ENCODE measurements at places on chromosomes 12 and 14.

DNA sequence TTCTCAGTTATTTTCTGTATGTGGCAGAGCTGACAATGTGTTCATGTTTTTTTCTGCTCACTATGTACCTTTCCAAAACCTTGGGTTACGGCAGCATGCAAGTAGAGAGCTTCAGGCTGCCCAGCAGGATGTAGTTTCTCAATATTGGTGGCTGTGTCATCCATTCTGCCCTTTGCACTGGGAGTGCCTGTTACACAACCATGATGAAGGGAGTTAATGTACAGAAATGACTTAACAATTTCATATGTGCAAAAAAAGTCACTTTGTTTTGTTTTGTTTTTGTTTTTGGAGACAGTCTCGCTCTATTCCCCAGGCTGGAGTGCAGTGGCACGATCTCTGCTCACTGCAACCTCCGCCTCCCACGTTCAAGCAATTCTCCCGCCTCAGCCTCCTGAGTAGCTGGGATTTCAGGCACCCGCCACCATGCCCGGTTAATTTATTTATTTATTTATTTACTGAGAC lies 6.1 kb upstream of the CNIH1 start:
- no peak overlapping the region for H3K27ac ChIP-seq
- H3K4me1 ChIP-seq: peaks cover 7% of the 10 kb centered on the region
- DNase-seq: peak; percentile 37
- no peaks in the 10 kb centered on the region for H3K27me3 ChIP-seq
- no peak overlapping the region for H3K4me3 ChIP-seq

DNA sequence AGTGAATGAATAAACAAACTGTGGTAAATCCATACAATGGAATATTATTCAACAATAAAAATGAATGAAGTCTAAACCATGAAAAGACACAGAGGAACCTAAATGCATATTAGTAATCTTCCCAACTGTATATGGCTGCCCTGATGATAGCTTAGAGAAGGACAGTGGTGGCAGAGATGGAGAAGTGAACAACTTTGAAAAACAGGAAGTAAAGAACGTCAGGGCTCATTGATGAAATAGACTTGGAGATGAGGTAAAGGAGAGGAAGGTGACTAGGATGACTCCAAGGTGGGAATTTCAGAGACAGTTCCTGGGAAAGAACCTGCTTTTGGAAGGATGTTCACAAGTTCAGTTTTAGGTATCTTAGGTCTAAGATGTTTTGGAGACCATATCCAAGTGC lies 36.3 kb upstream of the NT5DC3 start:
- no peak overlapping the region for H3K27ac ChIP-seq
- H3K36me3 ChIP-seq: no peaks in the 10 kb centered on the region
- no peak for DNase-seq

GRCh38 chr12:49552014-49552413 lies 13.2 kb downstream of the KCNH3 start:
- H3K27me3 ChIP-seq: peaks cover 2% of the 10 kb centered on the region
- no peaks in the 10 kb centered on the region for H3K36me3 ChIP-seq
- no peak overlapping the region for H3K4me3 ChIP-seq

GRCh38 chr12:27652174-27652763 lies 44.0 kb upstream of the REP15 start:
- H3K27ac ChIP-seq: no peak overlapping the region
- no peak overlapping the region for H3K4me3 ChIP-seq
- peaks cover 20% of the 10 kb centered on the region for H3K36me3 ChIP-seq
- DNase-seq: peak; percentile 92
- no peaks in the 10 kb centered on the region for H3K4me1 ChIP-seq

DNA sequence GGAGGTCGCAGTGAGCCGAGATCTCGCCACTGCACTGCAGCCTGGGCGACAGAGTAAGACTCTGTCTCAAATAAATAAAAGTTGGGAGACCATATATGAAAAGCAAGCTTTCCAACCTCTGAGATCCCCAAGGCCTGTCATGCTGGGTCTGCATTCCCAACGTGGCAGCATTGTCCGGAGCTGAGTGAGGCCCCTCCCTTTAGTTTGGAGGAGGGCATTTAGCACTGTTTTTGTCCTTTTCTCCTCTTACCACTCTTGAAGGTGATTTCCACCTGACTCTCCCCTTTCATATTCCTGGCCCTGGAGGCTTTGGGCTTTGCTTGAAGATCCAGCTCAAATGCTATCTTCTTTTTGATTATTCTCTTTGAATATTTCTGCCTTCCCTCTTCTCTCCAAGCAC lies 3.2 kb downstream of the AACS start:
- DNase-seq: no peak
- H3K4me3 ChIP-seq: no peak overlapping the region
- no peaks in the 10 kb centered on the region for H3K4me1 ChIP-seq
- H3K27me3 ChIP-seq: no peaks in the 10 kb centered on the region
- H3K36me3 ChIP-seq: peaks cover 3% of the 10 kb centered on the region
- no peak overlapping the region for H3K27ac ChIP-seq

GRCh38 chr14:55212634-55213033 lies 21.2 kb upstream of the DLGAP5 start:
- no peak overlapping the region for H3K27ac ChIP-seq
- no peaks in the 10 kb centered on the region for H3K4me1 ChIP-seq
- DNase-seq: no peak
- no peaks in the 10 kb centered on the region for H3K36me3 ChIP-seq
- H3K27me3 ChIP-seq: no peaks in the 10 kb centered on the region

DNA sequence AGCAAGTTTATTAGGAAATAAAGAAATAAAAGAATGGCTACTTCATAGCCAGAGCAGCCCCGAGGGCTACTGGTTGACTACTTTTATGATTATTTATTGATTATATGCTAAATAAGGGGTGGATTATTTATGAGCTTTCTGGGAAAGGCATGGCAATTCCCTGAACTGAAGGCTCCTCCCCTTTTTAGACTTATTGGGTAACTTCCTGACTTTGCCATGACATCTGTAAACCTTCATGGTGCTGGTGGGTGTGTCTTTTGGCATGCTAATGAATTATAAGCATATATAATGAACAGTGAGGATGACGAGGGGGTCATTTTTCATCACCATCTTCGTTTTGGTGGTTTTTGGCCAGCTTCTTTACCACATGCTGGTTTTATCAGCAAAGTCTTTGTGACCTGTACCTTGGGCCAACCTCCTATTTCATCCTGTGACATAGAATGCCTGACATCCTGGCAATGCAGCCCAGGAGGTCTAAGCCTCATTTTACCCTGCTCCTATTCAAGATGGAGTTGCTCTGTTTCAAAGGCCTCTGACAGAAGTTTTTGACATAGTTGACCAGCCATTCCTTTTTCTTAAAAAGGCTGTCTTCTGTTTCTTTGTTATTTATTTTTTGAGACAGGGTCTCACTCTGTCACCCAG lies 11.1 kb upstream of the PTGES3 start:
- H3K36me3 ChIP-seq: no peaks in the 10 kb centered on the region
- no peak overlapping the region for H3K27ac ChIP-seq
- no peak overlapping the region for H3K4me3 ChIP-seq

DNA sequence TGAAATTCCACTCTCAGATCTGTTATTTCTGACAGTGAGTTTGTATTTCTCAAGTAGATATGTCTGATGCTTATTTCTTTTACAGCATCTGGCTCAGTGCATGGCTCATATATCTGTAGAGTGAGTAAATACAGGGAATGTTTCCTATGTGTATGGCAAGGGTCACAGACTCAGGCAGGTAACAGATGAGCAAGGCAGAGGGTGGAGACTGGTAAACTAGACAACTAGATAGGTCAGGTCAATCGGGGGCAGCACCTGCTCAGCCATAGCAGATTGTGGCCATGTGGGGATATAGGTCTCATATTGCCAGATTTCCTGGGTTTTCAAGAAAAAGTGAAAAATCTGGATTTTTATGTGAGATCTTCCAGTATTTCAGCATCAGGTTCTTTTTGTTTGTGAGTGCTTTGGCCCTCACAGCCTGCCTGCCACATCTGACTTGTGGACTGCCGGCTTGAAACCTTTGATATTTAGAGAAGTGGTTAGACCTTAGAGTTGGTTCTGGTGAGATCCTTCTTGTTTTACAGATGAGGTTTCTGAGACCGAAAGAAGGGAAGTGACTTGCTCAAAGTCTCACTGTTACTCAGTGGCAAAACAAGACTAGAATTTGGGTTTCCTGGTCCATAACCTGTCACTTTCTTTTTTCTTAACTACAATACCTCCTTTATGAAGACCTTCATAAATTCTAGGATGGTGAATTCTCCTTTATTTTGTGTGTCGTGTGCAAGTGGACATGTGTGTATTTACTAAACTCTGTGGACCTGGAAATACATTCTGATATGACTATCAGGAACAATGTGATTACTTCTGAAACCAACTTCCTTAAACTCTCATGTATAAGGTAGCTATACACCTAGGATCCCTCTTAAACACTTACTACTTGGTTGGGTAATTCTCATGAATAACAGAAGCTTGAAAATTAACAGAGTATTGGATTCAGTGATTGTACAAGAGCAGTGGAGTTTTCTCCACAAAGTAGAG lies 34.4 kb downstream of the PROX2 start:
- peaks cover 8% of the 10 kb centered on the region for H3K36me3 ChIP-seq
- no peaks in the 10 kb centered on the region for H3K27me3 ChIP-seq
- H3K4me3 ChIP-seq: no peak overlapping the region
- no peaks in the 10 kb centered on the region for H3K4me1 ChIP-seq
- H3K27ac ChIP-seq: no peak overlapping the region
- no peak for DNase-seq

- no peak for DNase-seq
- no peak overlapping the region for H3K4me3 ChIP-seq
- peaks cover 7% of the 10 kb centered on the region for H3K4me1 ChIP-seq
- H3K27ac ChIP-seq: no peak overlapping the region
These were observed 3.4 kb downstream of the PRIMA1 start for GRCh38 chr14:93784878-93785277.

DNA sequence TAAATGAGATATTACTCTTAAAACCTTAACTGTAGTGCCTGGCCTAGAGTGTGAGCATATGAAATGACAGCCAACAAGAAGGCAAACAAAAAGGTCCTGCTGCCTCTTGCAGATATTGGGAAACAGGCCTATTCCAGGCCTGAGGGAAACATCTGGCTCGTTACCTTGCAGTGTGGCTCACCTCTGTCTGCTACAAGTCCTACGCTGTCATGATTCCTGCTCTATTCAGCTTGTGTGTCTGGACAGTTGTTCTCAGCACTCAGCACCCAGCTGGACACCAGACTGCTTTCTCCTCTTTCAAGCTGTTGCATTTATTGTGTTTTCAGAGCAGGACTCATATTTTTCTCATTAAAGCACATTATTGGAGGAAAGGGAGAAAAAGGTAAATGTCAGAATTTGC lies 113.5 kb downstream of the TMTC2 start:
- H3K27ac ChIP-seq: no peak overlapping the region
- no peaks in the 10 kb centered on the region for H3K4me1 ChIP-seq

DNA sequence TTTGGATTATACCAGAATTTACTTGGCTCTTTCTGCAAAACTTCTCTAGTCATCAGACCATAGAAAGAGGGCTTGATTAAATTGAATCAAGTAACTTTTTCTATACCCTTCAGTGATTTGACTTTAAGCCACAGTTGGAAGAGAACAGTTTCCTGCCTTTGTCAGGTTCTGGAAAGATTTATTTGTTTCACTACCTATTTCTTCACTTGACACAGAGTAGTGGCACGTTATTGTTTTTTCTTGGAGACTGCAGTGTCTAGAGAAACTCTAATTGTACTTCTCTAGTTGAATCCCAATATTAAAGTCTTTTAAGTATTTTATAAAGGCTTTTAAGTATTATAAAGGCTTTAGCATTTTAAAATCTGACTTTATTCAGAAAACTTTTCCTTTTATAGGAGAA lies 138.1 kb downstream of the TMEM117 start:
- H3K27me3 ChIP-seq: no peaks in the 10 kb centered on the region
- H3K4me1 ChIP-seq: no peaks in the 10 kb centered on the region
- H3K27ac ChIP-seq: no peak overlapping the region
- no peak for DNase-seq
- no peaks in the 10 kb centered on the region for H3K36me3 ChIP-seq

DNA sequence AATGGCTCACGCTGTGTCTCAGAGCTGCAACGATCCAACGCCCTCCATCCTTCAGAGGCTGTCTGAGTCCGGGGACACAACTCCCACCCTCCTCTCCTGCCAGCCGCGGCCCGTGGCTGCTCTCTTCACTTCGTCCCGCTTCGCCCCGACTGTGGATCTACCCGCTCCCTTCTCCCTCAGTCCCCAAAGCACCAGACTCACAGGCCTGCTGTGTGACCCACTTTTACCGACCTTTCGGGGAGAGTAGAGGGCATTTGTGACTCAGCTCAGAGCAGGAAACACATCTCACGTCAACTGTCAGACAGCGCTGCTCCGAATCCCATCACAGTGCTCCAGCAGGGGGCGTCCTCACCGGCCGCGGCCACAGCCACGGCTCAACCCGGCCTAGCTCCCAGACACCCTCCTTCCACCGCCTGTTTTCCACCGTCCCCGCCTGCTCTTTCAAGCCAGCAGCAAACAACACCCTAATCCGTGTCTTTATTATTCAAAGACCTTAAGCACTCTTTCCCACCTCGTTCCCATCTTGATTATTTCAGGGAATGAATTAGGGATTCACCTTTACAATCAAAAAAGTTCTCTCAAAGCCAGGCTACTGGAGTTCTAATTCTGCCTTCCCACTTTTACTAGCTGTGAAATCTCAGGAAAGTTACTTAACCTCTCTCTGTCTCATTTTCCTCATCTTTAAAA lies 5.0 kb upstream of the AQP2 start:
- no peak overlapping the region for H3K27ac ChIP-seq
- peak; percentile 79 for DNase-seq
- no peaks in the 10 kb centered on the region for H3K4me1 ChIP-seq
- no peak overlapping the region for H3K4me3 ChIP-seq

GRCh38 chr12:131825146-131825892 lies 2.9 kb upstream of the MMP17 start:
- peaks cover 15% of the 10 kb centered on the region for H3K27me3 ChIP-seq
- no peaks in the 10 kb centered on the region for H3K4me1 ChIP-seq
- no peak overlapping the region for H3K4me3 ChIP-seq

DNA sequence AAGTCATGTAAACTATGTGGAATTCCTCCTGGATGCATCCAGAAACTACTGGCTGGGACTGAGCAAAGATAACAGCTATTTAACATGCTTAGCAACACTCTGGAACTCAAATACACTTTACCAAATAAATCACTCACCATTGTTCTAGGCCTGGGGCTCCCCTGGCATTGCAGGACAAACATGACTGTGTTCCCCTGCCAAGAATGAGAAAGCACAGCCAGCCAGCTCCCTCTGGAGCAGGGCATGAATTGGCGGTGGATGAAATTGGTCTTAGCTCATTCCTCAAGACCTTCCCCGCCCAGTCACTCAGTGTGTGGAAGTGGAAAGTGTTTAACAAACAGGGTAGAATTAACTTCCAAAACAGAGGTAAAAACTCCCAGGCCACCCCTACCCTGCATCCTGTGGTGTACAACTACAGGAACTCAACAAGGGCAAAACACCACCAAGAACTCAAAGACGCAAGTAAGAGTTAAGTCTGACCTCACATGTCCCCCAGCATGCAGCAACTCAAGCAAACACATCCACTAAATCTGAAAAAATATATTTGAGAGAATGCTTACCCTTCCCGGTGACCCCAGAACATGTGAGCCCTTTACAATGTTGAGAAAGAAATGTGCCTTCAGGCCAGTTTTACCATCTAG lies 58.4 kb upstream of the BDKRB2 start:
- DNase-seq: peak; percentile 28
- no peaks in the 10 kb centered on the region for H3K36me3 ChIP-seq
- no peaks in the 10 kb centered on the region for H3K27me3 ChIP-seq
- no peak overlapping the region for H3K27ac ChIP-seq
